ENCODE measurements at places on chromosomes 6 and 20.

DNA sequence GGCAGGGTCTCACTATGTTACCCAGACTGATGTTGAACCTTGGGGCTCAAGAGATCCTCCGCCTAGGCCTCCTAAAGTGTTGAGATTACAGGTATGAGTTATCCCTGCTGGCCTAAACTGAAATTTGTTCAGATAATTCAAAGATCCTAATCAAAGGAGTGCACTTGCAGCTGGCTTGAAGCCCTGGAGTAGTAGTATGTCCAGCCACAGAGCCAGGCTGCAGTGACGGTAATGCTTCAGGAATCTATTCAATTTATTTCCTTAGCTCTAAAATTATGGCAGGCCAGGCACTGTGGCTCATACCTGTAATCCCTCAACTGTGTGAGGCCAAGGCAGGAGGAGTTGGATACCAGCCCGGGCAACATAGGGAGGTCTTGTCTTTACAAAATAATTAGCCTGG lies 1.4 kb upstream of the DDX43 start:
- DNase-seq, result no peak

GRCh38 chr6:79385893-79386292 lies 151.3 kb downstream of the LCA5 start:
- DNase-seq, result no peak

- no peak for DNase-seq
These were observed 41.5 kb downstream of the MYH7B start for GRCh38 chr20:34997131-34997561.

GRCh38 chr20:8021541-8022269 lies 2.1 kb upstream of the TMX4 start:
- no peak for DNase-seq

DNA sequence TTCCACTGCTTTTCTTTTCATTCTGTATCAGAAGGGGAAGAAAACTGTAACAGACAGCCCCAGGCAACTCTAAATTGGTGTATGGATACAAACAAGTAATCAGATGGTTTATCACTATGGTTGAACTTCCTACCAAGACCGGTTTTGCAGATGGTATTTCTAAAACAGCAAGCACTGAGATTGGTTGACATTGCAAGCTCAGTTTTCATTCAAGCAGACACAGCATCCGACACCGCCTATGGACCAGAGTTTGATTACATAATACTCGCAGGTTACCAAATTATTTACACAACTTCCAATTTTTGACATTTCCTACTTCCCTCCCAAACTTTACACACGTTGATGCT lies 209.9 kb downstream of the ALDH8A1 start:
- no peak for DNase-seq

- no peak for DNase-seq
These were observed 307.4 kb upstream of the CNR1 start for GRCh38 chr6:88473589-88473988.

GRCh38 chr6:34027445-34027936 lies 118.4 kb downstream of the GRM4 start:
- DNase-seq, result peak; percentile 34

GRCh38 chr6:11785774-11786579 lies 7.4 kb upstream of the ADTRP start:
- DNase-seq, result peak; percentile 35
